ENCODE measurements at places on chromosomes 13 and 19.

- DNase-seq: no peak
These were observed 6.9 kb downstream of the REXO1 start for GRCh38 chr19:1841209-1841924.

DNA sequence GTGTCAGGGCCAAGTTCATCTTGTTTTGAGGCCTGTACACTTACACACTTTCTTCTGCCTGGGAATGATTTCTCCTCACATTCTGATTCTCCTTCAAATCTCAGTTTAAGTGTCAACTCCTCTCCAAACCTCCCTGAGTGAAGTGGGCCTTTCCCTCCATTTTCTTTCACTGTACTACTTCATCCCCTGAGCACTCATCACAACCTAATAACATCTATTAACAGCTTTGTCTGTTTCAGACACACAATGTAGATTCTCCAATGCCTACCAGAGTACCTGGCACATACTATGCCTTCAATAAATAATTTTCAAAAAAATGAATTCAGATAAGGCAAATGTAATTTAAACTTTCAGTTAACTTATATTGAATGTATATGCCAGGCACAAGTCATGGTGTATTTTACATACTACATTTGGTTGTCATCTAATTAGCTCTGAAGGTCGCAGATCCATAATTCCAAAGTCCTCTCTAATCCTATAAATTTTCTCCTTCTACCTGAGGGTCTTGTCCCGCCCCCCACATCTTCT is 357 bp upstream of the COG6 start:
- no peak for DNase-seq

GRCh38 chr19:5093948-5094718 is 125.2 kb downstream of the KDM4B start:
- no peak for DNase-seq

DNA sequence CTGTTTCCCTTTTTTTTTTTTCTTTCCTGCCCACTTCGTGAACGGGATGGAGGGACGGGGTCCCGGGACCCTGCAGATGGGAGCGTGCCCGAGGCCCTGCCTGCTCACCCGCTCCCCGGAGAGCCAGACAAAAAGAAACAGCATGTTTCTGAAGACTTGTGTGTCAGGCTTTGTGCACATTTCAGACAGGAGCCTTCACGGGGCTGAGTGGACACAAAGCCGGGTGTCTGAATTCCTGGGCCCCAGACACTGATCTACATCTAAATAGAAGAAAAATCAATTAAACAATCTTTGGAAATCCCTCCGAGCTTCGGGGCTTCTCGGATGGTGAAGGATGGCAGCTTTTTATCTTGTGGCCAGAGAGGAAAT is 4.2 kb downstream of the PGPEP1 start:
- DNase-seq: no peak

- no peak for DNase-seq
These were observed 151.4 kb downstream of the PCCA start for GRCh38 chr13:100240109-100240779.

GRCh38 chr13:48876289-48876688 is 99.4 kb upstream of the FNDC3A start:
- no peak for DNase-seq

- peak; percentile 58 for DNase-seq
These were observed 54.0 kb downstream of the GNG7 start for GRCh38 chr19:2648528-2648937.

DNA sequence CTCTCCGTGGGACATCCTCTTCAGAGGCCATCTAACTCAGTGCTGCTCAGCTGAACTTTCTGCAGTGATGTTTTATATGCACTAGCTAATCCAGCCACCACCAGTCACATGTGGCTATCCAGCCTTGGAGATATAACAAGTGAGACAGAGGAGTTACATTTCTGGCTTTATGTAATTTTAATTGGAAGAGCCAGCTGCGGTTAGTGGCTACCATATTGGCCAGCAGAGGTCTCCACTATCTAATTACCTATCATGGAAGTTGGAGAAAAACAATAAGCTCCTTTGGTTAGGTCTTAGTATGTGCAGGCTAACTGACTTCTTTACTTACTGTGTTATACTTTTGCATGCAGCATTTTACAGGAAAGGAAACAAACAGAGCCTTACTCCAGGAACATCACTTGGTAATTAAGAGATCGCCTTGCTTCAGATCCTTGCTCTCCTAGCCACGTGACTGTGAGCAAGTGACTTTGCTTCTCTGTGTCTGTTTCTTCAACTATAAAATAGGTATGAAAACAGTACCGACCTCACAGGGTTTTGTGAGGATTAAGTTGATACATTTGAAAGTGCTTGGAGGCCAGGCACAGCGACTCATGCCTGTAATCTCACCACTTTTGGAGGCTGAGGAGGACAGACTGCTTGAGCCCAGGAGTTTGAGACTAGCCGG is 1.6 kb upstream of the KLK10 start:
- no peak for DNase-seq

- no peak for DNase-seq
These were observed 6.0 kb upstream of the BSG start for GRCh38 chr19:566403-566802.

- DNase-seq: no peak
These were observed 1411.5 kb downstream of the SLITRK5 start for GRCh38 chr13:89082623-89083022.

DNA sequence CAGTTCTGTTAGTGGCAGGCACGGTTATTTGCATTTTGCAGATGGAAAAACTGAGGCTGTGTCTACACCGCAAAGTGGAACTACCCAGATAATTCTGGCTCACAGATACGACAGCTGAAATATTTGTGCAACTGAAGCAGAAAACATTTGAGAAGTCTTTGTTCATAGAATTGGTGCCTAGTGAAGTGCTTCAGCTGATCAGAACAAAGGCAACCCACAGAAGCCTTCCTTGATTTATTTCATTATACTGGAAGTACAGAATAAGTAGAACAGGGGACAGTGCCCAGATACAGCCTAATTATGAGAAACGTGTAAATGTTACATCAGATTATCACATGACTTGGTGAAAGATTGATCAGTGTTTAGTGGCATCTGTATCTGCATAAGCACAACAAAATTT is 73.4 kb upstream of the RAP2A start:
- DNase-seq: no peak

- no peak for DNase-seq
These were observed 7.8 kb downstream of the NCLN start for GRCh38 chr19:3193256-3194105.

DNA sequence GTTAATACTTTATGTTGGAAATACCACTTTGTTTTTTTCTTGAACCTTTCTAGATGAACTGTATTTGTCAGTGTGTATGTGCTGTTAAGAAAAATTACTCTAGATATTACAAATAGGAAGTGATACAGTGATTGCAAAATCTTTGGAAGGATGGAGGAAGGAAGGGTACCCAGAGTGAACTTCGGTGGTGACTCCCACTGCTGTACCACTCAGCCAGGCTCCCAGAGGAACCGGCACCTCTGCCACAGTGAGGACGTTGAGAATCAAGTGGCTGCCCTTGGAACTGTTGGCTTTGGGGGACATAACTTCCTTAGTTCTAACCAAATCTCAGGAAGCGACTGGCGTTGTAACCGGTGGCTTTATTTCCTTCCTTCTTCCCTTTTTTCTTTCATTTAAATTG is 184.7 kb downstream of the PCCA start:
- DNase-seq: no peak

GRCh38 chr19:12833738-12834565 is 427 bp downstream of the RTBDN start:
- no peak for DNase-seq

DNA sequence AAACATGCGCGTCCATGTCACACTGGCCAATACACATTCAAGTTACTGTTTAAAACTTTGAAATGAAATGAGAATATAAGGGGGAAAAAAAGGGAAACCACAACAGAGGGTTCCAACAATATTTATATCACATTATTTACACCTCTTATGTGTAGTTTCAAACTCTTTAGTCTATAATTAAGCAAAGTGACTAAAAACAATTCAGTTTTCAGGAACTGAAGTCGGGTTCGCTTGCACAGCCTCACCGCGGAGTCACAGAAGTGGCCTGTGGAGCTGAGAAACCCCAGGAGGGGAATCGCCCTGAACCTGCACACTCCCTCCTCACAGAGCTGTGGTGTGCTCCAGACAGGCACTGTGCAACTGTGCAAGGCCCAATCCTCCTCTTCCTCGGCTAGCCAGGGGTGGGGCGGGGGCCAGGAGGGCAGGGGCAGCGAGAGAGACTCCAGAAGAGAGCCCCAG is 75.9 kb downstream of the STK24 start:
- DNase-seq: no peak
